GM18507 (cell line): ENCODE measurements at places on chromosomes 3 and 15.

DNA sequence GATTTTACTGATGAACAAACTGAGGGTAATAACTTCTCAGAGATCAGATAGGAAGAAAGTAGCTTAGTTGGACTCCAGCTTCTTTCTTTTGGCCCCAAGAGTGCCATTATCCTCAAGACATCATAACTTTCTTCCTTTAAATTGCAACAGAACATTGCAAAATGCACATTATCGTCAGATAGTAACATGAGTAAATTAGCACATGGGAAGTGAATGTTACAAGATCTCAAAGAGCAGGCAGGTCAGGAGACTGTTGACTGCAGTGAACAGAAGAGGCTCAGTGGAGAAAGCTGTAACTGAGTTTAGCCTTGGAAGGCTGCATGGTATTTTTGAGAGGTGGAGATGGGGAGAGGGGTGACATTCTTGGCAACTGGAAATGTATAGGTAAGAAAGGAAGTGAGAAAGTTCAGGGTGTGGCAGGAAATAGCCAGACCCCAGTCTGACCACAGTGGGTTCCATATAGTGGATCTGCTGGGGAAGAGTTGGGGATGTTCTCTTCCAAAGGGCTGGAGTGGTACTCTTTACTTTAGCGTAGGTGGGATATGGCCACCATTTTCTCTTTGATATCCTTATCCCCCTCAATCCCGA lies 307.7 kb downstream of the RPLP1 start:
- no peak for DNase-seq

- no peak for DNase-seq
These were observed 194.0 kb downstream of the TNIK start for GRCh38 chr3:171266034-171266739.

GRCh38 chr3:13824521-13825310 lies 55.2 kb downstream of the WNT7A start:
- DNase-seq = no peak

- DNase-seq = no peak
These were observed 1.1 kb upstream of the ST6GAL1 start for GRCh38 chr3:186929186-186929585.

- DNase-seq = no peak
These were observed 248.1 kb upstream of the BCHE start for GRCh38 chr3:166085164-166085856.

- no peak for DNase-seq
These were observed 81.6 kb downstream of the PLXNA1 start for GRCh38 chr3:127064391-127065137.

GRCh38 chr15:91824256-91824655 lies 29.3 kb upstream of the SLCO3A1 start:
- DNase-seq = no peak

DNA sequence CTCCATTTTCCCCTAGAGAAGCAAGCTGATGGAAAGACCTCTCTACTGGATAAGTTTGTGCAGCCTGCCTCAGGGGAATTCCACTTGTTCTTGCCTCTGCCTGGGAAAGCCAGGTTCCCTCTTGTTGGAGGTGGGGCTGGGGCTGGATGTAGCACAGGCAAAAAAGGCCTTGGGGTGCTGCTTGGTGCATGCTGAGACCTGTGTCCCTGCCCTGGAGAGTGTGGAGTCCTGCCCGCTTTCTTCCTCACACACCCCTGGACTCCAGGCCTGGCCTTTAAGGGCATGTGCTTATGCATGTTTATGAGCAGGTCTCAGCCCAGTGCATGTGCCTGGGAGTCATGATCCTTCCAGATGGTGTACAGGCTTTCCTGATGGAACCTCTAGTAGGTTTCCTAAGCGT lies 23.5 kb upstream of the JMJD7 start:
- DNase-seq = no peak

- no peak for DNase-seq
These were observed 22.0 kb upstream of the ATP13A3 start for GRCh38 chr3:194508491-194509453.

DNA sequence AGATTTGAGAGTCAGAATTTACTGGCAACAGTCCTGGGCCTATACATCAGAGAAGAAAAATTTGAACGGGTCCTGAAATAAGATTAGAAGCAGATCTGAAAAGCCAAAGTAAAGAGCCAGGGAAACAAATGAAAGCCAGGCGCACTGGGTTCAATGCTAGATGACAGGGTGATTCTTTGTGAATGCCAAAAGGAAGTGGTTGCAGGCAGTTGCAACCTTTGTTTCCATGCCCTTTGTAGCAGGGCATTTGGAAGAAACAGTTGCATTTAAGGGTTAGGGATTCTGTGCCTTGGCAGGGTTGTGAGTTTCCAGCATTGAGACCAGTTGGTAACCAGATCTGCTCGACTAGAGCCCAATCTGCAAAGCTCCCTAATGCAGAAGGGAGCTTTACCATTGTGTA lies 36.4 kb upstream of the MTHFS start:
- no peak for DNase-seq

DNA sequence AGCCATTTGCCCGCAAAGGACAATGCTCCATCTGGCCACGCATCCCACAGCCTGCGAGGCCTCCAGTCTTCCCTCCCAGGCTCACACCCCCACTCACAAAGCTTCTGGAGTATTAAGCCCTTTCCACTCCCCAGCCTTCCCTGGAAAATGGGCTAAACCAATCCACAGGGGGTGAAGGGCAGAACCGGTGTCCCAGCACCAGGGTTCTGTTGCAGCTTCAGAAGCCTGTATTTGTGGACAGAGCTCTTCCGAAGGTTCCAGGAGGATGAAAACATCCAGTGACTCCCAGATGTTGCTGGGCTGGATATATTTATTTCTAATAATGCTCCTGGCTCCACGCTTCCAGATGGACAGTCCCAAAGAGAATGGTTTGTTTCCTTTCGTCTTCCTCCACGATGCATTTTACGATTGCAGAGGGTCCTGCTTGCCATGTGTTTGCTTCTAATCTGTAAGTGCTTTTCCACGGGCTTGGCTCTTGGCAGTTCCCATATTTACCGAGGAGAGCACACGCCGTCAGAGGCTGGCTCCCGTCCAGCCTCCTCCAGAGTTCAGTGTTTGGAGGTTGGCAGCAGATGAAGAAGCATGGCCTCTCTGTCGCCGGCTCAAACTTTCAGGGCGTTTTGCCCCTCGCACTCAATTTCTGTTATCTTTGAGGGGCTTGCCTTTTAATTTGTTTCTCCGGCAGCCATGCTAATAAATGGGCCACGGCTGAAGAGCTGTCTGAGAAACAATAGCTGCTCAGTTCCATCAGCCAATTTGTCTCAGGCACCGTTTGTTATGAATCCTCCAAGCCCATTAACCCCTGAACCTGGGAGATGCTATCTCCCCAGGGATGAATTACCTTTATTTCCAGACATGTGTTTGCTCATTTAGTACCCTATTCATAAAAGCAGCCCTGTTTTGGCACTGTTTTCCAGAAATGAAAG lies 367.9 kb upstream of the PROK2 start:
- DNase-seq = no peak

DNA sequence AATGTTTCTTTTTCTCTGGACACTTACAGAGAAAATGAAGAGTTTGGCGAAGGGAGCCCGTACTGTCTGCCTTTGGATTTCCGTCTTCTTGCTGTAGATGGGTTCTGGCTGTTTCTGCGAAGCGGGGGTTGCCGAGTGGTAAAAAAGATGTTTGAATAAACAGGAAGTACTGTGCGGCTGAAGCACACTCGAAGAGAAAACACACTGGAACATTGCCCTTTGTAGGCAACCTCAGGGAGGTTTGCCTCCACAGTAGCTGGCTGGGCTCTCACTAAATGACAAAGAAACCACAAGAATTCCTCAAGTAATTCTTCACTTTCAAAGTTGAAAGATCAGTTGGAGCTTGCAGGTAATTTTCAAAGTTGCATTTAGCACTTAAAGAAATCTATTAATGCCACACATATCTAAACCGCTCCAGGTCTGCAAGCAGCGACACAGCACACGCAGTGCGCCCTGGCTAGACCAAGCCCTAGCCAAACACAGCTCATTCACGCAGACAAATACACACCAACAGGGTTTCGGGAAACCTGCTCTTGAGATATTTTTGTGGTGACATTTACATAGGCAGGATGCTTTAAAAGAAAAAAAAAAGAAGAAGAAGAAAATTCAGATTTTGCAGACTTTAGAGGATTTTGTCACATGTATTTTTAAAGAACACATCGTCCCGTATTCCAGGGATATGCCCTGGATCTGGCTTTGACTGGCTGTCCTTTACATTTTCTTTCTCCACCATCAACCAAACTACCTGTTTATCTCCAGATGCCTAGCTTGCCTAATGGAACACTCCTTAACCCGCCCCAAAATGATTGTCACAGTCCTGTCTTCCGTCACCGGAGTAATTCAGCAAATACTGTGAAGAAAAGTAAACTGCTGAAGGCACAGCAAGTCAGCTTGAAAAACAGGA lies 452.8 kb downstream of the FOXP1 start:
- DNase-seq = no peak

- no peak for DNase-seq
These were observed 8.7 kb upstream of the TAFA4 start for GRCh38 chr3:68941055-68941454.

GRCh38 chr15:77025941-77026411 lies 31.1 kb downstream of the PSTPIP1 start:
- DNase-seq = no peak

GRCh38 chr3:105364128-105364527 lies 2.6 kb upstream of the ALCAM start:
- DNase-seq = no peak

- no peak for DNase-seq
These were observed 7.4 kb downstream of the GLB1 start for GRCh38 chr3:33089515-33089914.

DNA sequence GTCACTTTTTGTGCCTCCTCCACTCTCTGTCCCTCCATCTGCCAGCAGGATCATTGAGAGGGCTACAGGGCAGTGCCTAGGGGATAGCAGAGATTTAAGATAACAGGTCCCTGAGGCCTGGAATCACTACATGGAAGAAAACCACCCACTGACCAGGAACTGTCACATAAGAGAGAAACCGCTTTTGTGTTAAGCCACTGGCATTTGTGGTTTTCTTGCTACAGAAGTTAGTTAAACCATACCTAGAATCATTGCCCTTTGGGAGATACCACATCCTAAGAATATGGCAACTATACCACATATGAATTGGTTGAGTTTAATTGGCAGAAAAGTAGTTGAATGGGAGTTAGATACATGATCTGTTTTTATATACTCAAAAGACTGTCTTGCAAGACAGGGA lies 112.8 kb upstream of the LPP start:
- no peak for DNase-seq

DNA sequence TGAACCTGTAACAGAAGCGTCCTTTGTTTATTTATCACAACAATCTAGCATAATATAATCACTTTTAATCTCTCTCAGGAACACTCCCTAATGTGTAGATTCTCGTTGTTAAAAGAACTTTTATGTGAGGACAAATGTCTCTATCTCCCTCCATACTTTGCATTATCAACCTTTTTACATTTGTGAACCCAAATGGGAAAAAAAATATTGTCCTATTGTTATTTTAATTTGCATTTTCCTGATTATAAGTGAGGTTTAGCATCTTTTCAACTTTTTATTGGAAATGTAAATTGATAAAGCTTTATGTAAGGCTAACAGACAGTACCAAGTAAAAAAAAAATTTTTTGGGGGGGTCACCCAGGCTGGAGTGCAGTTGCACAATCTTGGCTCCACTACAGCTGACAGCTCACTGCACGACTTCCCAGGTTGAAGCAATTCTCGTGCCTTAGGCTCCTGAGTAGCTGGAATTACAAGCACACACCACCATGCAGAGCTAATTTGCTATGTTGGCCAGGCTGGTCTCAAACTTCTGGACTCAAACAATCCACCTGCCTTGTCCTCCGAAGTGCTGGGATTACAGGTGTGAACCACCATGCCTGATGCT lies 33.0 kb upstream of the DENND4A start:
- DNase-seq = no peak

GRCh38 chr3:192022412-192022811 lies 561.4 kb downstream of the PYDC2 start:
- DNase-seq = no peak

DNA sequence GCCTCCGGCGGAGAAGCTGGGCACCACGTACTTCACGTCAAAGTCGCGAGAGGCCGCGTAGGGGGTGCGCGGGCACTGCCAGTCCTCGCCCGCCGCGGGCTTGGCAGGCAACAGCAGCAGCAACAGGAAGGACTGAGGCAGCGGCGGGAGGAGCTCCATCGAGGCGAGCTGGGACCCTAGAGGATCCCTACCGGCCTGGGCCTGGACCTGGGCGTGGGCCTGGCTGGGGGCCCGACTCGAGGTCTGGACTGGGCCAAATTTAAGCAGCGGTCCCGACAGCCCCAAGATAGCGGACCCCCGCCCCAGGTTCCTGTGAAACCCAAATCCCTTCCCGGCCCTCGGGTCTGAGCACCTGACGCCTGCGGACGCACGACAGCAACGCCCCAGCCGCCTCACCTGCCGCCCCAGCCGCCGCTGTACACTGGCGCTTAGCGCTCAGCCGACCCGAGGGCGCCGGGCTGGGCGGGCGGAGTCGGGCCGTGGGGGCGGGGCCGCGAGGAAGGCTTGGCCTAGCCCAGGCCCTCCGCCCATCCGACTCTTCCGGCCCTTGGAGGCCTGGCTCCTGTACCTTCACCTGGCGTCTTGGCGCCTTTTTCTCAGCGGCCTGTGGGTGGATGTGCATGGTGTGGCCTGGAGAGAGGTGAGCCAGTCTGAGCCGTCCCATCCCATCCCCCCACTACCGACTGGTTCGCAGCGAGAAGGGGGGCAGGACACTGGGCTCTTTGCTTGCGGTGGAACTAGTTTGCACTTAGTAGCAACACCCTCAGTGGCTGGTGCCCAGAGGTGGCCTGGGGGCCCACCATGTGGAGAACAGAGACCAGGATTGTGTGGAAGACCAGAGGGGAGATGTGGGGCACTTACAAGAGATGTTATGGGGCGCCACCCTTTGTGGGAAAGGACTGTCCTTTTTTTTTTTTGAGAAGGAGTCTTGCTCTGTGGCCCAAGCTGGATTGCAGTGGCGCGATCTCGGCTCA lies at the start of gene MST1R:
TSS of gene MST1R (minus strand) at position 423 of the 974 bp plus-strand sequence. CDS start at position 159, 264 bp downstream.
- peak; percentile 71 for DNase-seq

- DNase-seq = no peak
These were observed 158.0 kb upstream of the TMC3 start for GRCh38 chr15:81532001-81532400.

DNA sequence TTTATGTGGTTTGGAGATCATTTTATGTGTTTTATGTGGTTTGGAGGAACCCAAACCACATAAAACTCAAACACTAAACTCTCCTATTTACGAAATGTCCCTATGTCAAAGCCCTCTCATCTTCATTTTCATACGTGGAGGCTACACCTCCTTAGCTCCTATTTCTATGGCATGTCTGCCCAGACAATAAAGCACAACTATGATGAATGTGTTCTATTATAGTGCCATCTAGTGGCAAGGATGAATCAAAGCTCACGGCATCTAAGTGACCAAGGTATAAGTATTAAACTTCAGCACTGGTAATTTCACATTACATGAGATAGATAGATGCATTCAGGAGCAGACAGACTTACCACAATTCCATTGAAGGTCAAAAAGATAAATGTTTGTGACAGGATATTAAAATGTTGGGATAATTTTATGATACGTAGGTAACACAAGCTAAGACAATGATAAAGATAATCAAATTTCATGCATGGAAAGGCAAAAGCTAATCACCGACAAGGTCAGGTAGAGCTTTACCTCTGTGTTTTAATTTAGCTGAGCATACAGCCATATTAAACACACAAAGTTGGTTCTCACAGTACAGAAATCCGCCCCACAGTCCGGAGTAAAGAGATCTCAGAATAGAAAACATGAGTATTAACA lies 130.6 kb upstream of the FHIT start:
- DNase-seq = peak; percentile 18

- no peak for DNase-seq
These were observed 33.4 kb upstream of the SRP14 start for GRCh38 chr15:40072216-40072990.
